ENCODE measurements at places on chromosomes 12 and 14.

GRCh38 chr14:76262641-76263040 lies 110.9 kb downstream of the GPATCH2L start:
- no peak for DNase-seq

GRCh38 chr12:70186436-70186835 lies 56.8 kb upstream of the CNOT2 start:
- DNase-seq = no peak

GRCh38 chr12:96255077-96255476 lies 60.9 kb downstream of the ELK3 start:
- no peak for DNase-seq

DNA sequence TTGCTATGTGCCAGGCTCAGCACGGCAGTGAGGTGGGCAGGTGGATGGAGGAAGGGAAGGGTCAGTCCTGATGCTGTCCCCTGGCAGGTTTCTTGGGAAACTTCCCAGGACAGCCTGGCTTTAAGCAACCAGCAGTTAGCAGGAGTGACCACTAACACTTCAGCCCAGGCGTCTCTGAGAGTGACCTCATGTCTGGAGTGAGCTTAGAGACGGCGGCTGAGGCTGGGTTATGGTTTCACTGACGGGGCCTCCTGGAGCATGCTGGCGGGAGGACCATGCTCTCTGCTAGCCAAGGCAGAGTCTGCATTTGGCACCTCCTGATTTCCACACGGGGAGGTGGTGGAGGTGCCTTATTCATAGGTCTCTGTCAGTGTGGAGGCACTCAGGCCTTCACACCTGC lies 2.5 kb downstream of the HHIPL1 start:
- no peak for DNase-seq

DNA sequence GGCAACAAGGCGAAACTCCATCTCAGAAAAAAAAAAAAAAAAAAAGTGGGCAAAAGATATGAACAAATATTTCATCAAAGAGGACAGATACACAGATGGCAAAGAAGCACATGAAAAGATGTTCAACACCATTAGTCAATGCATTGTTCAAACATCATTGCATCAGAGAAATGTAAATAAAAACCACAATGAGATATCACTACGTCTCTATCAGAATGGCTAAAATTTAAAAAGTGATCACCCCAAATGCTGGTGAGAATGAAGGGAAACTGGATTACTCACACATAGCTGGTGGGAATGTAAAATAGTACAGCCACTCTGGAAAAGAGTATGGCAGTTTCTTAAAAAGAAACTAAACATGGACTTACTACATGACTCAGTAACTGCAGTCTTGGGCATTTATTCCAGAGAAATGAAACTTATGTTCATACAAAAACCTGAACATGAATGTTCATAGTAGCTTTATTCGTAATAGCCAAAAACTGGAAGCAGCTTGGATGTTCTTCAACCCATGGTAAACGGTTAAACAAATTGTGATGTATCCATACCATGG lies 3.6 kb downstream of the L2HGDH start:
- DNase-seq = peak; percentile 21

Data from erythroblast (primary cell).